ENCODE measurements at places on chromosomes 4 and X.

DNA sequence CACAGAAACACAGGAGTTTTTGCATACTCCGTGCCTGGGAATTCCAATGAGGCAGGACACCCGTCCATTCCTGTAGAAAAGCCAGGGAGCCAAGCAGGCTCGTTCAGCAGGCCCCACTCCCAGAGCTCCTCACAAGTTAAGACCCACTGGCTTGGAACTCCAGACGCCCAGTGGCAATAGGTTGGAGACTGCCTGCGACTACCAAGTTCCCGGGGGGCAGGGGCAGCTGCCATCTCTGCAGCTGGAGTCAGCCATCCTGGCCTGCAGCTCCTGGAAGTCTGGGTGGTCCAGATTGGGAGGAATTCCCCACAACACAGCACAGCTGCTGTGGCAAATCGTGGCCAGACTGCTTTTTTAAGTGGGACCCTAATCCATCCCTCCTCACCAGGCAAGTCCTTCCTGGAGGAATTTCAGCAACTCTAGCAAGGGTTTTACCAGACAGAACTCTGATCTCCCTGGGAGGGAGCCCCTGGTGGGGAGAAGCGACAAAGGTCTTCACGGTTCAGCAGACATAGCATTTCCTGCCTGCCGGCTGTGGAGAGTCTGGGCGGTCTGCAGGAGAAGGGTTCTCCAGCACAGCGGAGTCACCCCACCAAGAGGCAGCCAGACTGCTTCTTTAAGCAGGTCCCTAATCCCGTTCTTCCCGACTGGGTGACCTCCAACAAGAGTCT is 231.9 kb downstream of the STPG2 start:
- no peak for DNase-seq

DNA sequence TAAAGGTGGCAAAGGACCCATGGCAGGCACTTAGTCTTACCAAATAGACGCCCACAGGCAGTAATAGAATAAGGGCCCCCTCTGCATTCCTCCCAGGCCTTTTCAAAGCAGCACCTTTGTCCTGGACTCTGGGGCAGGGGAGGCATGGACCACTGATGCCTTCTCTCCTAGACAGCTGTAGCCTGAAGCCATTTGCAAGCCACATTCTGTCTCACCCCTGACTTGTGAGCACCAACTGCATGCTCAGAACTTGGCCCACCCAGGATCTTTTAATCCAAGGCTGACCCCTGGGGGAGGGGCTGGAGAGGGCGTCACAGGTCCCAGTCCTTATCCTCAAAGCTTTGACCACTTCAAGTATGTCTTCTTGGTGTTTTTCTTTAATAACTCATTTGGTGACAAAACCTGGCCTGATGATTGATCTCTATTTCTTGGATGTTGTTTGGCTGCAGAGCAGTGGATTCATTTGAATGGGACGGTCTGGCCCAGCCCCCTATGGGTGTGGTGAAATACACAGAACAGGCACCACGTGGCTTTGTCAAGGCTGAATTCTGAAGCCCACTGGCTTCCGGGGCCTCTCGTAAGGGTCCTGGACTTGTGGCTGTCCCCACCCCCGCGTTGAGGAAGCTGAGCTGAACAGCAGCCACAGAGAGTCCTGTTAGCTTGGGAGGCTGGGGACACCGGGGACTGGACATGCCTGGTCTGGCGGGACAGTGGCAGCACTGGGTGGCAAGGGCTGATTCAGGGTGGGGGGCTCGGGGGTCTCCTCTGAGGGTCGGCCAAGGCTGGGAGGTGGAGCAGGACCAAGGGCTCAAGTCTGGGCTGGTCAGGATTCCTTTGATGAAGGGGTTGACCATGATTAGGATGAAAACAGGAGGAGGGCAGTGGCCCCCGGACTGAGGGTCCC is 36.6 kb downstream of the ADRA2C start:
- DNase-seq = no peak

- DNase-seq = peak; percentile 22
Observed at GRCh38 chrX:46376246-46376885, 168.9 kb downstream of the ZNF674 start.

GRCh38 chr4:38979081-38979480 is 53.1 kb downstream of the TMEM156 start:
- no peak for DNase-seq

DNA sequence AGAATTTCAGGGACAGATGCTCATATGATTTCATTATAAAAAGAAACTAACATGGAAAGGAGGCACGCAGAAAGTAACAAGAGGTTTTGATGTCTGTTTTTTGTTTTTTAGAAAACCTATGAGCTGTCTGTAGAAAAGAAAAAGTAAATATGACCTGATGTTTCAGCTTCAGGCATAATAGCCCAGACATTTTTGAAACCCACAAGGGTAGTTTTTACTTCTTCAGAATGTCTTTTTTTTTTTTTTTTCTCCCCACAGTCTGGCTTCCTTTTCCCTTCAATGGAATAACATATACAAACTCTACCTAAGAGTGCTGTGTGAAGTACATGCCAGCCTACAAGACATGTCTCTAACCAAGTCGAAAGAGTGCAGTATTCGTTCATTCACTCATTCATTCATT is 18.3 kb upstream of the STX18 start:
- DNase-seq = no peak

All from COR-L47 (cell line).